ENCODE measurements at places on chromosomes 1 and 21.

DNA sequence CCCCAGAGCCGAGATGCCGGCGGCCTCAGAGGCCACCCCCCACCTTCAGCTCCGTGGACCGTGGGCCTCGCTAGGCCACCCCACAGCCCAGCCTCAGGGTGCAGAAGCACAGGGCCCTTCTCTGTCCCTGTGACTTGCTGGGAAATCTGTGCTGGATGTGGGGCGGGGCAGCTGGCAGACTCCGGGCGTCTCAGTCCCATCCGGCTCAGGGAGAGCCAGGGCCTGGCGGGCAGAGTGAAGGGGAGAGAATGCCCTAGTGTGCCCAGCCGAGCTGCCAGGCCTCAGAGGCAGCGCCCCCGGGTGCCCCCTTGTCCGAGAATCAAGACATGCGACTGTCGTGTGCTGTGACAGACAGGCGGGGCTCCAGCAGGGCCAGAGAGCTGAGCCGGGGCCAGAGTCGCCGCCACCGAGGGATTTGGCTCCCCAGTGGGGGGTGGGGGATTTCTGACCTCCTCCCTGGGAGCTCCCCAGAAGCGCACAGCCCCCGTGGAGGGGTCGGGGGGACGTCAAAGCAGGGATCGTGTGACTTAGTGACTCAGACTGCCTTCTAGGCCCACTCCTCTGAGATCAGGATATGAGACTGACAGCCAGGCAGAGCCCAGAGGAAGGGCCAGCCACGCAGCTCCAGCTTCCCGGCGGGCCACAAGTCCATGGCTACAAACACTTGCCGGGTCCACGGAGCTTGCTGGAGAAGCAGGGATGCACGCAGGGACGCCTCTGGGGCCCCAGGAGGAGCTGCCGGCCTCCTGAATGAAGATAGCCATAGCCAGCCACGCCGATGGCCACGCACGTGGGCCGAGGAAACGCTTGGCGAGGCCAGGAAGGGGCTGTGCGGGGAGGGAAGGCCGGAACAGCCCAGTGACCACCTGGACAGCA, 11.9 kb downstream of the COL6A1 start:
- DNase-seq: peak; percentile 1

DNA sequence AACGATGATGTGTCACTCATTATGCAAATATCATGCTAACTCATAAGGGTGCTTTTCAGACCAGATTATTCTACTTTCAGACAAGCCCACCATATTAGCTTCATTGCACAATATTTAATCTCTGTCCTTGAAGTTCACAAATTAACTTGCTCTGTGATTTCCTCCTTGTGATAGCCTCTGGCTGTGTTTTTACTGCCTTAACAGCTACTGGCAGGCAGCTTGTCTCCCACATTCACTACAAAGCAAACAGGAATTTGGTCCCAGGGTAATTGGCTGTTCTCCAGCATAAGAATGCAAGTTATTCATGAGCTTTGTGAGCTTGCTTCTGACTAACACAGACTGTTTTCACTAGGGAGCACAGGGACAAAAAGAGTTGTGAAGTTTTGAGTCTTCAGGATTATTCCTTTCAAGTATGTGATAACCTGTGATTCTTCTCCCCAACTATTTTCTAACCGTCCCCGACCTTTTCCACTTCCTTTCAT, 87.9 kb upstream of the HMCN1 start:
- no peak for DNase-seq

DNA sequence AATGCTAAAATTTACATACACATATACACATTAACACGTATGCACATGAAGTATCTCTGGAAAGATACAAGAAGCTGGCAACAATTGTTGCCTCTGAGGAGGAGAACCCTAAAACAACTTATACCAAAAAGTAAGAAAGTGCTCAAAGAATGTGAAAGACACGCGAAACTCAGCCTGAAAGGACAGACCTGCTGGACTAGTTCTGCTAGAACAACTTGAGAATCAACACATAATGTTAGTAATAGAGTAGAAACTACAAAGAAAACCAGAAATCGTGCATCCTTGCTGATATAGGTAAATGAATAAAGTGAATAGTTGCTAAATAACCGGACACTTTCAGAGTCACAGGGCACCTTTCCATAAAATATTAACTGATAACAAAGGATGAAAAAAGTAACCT, 242.5 kb downstream of the RERE start:
- no peak for DNase-seq

DNA sequence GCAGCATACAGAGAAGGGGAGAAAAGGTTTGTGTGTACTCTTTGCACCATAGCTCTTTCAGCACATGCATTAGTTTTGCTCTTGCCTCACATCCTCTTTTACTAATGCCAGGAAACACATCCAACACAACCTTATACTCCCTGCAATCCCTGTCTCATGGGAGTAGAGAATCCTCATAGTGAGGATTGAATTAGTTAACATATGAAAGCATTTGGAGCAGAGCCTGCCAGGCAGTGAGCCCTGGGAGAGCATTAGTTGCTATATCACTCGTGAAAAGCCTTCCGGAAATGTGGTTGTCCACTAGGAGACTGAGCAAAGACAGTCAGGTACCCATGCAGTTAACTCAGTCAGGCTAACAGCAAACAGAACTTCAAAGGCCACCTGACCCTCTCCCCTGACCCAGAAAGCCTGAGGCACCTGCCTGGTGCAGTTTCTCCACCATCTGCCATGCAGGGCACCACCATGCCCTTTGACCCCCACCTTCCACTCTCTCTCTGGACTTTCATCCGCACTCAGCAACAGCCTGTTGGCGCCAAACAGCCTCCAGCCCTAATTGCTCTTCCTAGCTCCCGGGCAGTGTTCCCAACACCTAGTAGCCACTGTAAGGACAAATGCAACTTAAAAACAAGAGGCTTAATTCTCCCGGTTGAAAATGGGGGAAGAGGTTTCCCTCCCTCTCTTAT, 14.9 kb upstream of the AGT start:
- no peak for DNase-seq

All from activated CD4-positive, alpha-beta T cell treated with anti-CD3 and anti-CD28 coated beads for 48 hours (primary cell).